ENCODE measurements at places on chromosomes 7 and 10. TPM values are rescaled to one million over a fixed set of nuclear protein-coding genes. Genes with fewer than 3 reads are reported as not detected.

The SLC18A3 gene
- not detected for polyA plus RNA-seq

DNA sequence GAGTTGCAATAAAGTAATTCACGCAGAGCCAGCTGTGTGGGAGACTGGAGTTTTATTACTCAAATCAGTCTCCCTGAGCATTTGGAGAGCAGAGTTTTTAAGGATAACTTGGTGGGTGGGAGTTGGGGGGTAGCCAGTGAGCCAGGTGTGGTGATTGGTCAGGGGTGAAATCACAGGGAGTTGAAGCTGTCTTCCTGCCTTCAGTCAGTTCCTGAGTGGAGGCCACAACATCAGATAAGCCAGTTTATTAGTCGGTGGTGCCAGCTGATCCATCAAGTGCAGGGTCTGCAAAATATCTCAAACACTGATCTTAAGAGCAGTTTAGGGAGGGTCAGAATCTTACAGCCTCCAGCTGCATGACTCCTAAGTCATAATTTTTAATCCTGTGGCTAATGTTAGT is 3.3 kb upstream of the CYP51A1 start:
- no peaks in the 10 kb centered on the region for H3K36me3 ChIP-seq
- no peaks in the 10 kb centered on the region for H3K27me3 ChIP-seq
- H3K4me3 ChIP-seq = no peak overlapping the region
- peaks cover 12% of the 10 kb centered on the region for H3K4me1 ChIP-seq
- H3K27ac ChIP-seq = no peak overlapping the region

DNA sequence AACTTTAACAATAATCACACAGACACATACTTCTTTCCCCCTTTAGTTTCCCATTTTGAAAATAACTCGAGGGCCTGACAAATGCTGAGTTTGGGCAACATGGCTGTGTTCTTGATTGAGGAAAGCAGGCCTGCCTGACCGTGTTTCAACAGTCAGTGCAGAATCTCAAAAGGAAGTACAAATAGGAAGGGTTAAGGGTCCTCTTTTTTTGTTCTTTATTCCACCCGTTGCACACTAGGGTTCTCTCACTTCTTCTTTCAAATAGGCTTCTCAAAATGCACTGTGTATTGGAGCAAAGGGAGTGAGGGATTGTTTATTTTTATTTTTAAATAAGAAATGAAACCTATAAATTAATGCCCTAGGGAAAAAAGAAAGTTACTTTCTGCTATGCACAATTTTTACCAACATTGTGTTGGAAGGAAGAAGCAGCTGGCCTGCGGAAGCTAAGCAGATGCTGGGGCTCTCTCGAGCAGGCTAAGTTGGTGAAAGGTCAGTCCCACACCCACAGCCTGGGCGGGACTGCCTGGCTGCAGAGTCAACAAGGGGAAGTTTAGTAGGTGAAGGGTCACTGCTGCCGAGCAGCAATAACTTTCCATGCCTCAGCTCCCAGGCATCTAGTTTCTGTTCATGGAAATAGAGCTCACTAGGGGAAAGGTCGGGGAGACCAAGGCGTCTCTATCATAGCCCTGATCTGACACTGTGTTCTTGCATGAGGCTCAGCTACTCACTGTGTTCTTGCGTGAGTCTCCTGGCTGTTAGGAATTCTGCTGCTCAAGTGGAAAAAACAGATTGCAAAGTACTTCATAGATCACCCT is 12.2 kb upstream of the PDK4 start:
- H3K36me3 ChIP-seq = no peaks in the 10 kb centered on the region
- no peaks in the 10 kb centered on the region for H3K27me3 ChIP-seq
- DNase-seq = peak; percentile 98
- H3K4me1 ChIP-seq = peaks cover 21% of the 10 kb centered on the region
- no peak overlapping the region for H3K4me3 ChIP-seq

DNA sequence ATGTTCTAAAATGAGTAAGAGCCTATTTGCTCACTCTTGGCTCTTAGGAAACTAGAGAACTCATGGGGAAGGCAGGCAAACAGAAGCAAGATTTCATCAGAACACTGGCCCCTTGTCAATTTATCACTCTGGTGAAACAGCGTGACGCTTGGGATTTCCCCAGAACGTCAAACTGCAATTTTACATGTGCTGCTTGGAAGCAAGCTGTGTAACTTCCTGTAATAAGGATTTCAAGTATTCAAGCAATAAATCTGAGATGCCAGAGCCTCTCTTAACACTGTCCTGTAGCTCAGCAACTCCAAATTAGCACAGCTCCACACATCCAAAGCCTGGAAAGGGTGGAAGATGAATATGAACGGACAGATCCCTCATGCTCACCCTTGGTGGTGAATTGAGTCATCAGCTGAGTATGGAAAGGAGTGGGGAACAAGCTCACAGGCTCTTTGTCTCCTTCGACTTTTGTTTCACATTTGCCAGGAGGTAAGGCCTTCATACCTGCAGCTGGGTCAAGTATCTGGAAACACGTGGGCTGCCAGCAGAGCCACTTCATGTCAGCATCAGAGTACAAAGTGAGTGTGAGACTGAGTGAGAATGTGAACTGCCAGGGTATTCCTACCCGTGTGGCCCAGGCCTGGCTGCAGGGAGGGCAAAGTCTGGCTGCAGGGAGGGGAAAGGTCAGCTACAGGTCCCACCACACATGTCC is 140.4 kb upstream of the NAMPT start:
- peaks cover 3% of the 10 kb centered on the region for H3K27me3 ChIP-seq
- H3K4me1 ChIP-seq = peaks cover 17% of the 10 kb centered on the region
- no peaks in the 10 kb centered on the region for H3K36me3 ChIP-seq

- no peak for DNase-seq
- H3K27ac ChIP-seq = no peak overlapping the region
- H3K4me1 ChIP-seq = no peaks in the 10 kb centered on the region
Observed at GRCh38 chr7:29410996-29411395, 152.6 kb upstream of the PRR15 start.

DNA sequence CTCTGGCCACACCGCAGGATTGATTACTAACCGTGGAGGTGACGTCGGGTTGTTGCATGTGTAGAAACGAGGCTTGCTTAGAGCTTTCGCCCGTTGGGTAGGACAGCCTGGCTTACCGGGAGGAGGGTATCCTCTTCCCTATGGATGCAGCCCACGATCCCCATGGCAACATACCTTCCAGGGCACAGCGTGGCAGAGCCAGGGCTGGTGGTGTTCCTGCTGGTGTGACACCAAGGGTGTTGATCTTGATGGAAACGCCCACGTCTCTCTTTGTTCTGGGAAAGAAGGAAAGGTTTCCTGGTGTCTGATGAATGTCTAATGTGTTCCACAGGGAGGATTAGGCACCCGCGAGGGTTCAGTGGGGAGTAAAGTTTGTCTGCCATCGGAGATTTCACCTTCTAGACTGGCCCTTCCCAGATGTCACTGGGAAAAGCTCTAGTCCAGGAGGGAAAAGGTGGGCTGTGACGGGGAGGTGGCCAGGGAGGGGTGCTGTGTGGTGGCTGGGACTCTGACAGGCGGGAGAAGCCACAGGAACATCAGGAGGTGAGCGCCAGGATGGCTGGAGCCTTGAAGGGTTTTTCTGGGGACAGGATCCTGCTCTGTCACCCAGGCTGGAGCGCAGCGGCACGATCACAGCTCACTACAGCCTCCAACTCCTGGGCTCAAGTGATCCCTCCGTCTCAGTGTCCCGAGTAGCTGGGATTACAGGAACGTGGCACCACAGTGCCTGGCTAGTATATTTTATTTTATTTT is 102.1 kb downstream of the CUX1 start:
- H3K27me3 ChIP-seq = no peaks in the 10 kb centered on the region
- DNase-seq = no peak
- peaks cover 21% of the 10 kb centered on the region for H3K4me1 ChIP-seq
- H3K27ac ChIP-seq = no peak overlapping the region
- H3K36me3 ChIP-seq = peaks cover 32% of the 10 kb centered on the region
